NCI-H2081 treated with DMSO at 0.1 percent for 48 hours (cell line): ENCODE measurements at places on chromosomes 3 and 15.
A peak's percentile ranks its signal among the peaks of the same experiment; 100 is the strongest.

GRCh38 chr15:85543741-85544155, 163.3 kb downstream of the AKAP13 start:
- DNase-seq = peak; percentile 25

- no peak for DNase-seq
Measured at GRCh38 chr15:48373821-48374451, 42.7 kb downstream of the DUT start.

GRCh38 chr3:179882292-179882691, 154.4 kb downstream of the PEX5L start:
- DNase-seq = no peak

- DNase-seq = no peak
Measured at GRCh38 chr15:50186752-50187151, 4.8 kb downstream of the SLC27A2 start.

DNA sequence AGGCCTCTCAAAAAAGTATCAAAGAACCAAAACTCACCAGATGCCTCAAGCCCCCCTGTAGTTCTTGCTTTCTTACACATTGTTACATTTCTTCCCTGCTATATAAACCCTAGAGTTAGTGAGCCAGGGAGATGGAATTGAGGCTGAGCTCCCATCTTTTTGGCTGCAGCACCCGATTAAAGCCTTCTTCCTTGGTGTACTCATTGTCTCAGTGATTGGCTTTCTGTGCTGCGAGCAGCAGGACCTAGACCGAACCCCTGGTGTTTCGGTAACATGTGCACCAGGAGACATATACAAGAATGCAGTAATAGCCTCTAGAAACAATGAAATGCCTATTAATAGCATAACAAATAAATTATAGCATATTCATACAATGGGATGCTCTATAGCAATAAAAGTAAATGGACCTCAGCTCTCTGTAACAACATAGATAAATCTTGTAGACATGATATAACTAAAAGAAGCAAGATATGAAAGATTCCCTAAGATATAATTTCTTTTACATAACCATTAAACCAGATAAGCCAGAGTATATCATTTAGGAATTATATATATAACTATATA, 174.0 kb downstream of the NEK11 start:
- DNase-seq = no peak

DNA sequence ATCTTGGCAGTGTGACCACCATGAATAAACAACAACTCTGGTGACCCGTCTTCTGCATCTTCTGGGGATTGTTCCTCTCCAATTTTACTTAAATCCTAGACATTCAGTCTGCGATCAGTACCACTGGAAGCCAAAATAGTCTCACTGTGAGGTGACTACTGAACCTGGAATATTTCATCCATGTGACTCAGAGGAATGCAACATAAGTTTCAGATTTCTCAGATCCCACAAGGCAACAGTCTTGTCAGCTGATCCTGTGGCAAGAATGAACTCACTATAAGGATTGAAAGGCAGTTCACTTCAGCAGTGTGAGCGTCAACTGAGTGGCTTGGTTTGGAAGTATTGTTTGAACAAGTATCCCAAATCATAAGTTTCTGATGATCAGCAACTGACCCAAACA, 13.2 kb downstream of the NSUN3 start:
- DNase-seq = no peak

GRCh38 chr3:63685340-63685739, 32.9 kb downstream of the SNTN start:
- no peak for DNase-seq

DNA sequence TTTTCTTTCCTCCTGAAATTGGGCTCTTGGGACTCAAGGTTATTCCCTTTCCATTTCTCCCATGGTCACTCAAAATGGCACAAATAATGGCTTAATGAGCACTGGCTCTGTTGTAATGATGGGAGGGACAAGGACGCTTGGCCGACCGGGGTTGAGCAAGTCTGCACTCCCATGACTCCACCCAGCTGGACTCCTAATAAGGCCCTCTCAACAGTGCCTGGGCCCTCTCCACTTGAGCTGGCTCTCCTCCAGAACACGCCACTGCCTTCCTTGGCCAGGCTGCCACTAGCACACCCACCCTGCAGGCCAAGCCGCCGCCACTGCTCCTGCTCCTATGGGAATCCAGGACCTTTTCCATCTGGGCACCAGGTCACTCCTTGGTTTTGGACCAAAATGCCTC, 42.3 kb downstream of the ADCY5 start:
- no peak for DNase-seq

DNA sequence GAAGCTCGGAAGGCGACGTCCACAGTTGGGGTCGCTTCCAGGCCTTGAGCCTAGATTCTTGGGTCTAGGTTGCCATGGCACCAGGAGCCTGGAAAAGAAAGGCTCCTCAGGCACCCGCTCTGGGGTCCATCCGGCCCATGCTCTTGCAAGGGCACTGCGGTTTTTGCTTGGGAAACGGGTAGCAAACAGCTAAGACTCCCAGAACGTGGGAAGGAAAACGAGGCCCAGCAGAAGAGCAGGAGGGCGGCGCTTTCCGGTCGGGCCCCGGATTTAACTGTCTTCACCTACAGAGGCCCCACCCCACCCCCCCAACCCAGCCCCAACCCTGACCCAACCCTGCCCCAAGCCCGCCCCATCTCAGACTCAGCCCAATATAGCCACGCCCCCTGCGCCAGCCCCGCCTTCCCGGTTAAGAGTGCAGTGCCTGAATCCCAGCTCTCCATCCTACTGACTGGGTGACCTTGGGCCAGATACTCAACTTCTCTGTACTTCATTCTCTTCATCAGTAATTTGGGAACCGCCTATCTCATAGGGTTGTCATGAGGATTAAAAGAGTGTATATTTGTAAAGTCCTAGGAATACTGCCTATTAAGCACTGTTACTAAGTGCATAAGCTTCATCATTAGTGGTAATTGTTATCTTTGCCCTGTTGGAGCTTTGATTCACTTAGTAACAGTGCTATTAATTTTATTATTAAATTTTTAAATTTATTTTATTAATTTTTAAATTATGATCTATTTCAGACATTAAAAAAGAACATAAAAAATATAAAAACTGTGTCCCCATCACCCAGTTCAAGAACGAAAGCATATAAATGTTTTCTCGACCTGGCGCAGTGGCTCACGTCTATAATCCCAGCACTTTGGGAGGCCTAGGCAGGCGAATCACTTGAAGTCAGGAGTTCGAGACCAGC, 28.4 kb upstream of the SMAD6 start:
- no peak for DNase-seq

- DNase-seq = no peak
Measured at GRCh38 chr3:158768881-158769543, 32.8 kb upstream of the MFSD1 start.

GRCh38 chr3:171959532-171960089, 79.8 kb upstream of the FNDC3B start:
- no peak for DNase-seq
